ENCODE measurements at places on chromosomes 3 and 15.
A peak's percentile ranks its signal among the peaks of the same experiment; 100 is the strongest.

GRCh38 chr15:66163553-66163952 lies 90.0 kb downstream of the MEGF11 start:
- no peak for DNase-seq

GRCh38 chr3:35597490-35597889 lies 41.8 kb upstream of the ARPP21 start:
- no peak for DNase-seq

- no peak for DNase-seq
Observed at GRCh38 chr3:142549986-142550385, 28.5 kb downstream of the ATR start.

DNA sequence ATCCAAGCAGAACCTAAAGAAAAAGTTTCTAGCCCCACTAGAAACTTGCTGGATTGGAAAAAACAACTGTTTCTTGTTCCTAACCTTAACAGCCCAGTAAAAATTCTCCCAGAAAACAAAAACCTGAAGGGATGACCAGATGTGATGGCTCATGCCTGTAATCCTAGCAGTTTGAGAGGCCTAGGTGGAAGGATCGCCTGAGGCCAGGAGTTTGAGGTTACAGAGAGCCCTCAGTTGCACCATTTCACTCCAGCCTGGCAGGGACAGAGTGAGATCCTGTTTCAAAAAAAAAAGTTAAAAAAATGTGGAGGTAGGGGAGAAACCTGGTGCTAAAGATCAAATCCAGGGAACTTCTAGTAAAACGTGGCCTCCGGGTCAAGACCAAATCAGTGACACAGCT lies 38.6 kb upstream of the RAF1 start:
- no peak for DNase-seq

GRCh38 chr3:152516216-152516615 lies 247.5 kb downstream of the MBNL1 start:
- DNase-seq, result no peak

DNA sequence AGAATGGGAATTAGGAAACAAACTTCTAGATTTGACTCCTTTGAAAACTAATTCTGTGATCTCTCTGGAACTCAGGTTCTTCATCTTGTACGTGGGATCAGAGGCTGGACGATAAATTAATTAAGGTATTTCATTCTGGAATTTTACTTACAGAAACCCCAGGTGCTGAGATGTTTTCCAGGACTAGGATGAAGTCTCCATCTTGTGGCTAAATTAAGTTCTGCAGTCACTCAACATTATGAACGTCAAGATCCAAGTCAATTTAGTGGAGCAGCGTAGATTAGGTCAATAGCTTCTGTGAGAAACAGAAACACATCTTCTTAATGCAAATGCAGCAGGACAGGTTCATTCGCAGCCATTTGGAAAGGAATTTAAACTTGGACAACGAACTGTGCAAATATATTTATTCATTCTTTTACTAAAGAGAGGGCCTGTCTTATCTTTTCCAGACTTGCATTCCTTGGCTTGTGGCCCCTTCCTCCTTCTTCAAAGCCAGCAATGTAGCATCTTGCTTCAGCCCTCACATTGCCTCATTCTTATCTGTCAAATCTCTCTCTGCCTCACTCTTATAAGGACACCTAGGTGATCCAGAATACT lies 26.7 kb upstream of the TMC3 start:
- DNase-seq, result no peak

DNA sequence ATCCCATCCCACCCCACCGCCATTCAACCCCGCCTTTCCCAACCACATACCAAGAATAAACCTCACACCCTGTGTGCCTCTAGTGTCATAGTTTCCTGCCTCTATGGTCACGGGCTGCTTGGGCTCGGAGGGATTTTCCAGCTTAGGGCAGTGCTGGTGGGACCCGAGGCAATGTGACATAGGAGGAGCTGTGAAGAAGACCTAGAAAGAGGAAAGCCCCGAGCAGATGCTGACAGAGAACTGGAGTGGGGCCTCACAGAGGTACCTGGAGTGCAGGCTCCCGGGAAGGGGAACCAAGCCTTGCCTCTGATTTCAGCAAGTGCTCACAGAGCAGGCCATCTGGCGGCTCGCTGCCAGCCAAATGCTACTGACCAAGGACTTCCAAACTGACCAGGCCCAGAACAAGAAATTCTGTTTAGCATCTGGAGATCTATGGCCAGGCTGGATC lies 27.5 kb downstream of the BHLHE40 start:
- DNase-seq, result peak; percentile 62

DNA sequence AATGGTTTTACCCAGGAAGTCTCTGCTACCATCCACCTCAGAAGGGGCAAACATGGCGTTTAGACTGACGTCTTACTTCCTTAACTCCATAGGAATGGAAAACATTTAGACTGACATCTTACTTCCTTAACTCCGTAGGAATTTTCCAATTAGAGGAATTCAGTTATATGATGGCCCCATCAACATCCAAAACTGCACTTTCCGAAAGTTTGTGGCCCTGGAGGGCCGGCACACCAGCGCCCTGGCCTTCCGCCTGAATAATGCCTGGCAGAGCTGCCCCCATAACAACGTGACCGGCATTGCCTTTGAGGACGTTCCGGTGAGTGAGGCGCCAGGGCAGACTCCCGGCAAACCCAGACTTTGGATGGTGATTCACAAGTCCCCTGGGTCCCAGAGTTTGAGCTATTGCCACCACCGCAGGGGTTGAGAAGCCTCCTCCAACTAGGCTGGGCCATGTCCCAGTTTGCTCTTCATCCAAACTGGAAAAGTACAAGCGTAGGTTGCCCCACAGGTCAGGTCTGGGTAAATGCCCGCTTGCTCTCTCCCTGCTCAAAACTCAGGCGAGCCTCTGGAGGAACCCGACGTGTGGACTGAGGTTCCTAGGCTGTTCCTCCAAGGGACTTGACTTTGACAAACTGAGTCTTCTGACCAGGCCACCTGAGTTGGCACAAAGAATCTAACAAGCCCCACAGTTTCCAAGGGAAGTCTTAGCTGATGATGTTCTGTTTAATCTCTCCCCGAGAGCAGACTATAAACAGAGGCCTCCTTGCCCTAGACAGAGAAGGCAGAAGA lies 57.7 kb downstream of the MESD start:
- DNase-seq, result no peak

GRCh38 chr15:72785841-72786240 lies 2.3 kb upstream of the ADPGK start:
- no peak for DNase-seq

GRCh38 chr15:82680200-82681102 lies 29.2 kb downstream of the AP3B2 start:
- peak; percentile 65 for DNase-seq

DNA sequence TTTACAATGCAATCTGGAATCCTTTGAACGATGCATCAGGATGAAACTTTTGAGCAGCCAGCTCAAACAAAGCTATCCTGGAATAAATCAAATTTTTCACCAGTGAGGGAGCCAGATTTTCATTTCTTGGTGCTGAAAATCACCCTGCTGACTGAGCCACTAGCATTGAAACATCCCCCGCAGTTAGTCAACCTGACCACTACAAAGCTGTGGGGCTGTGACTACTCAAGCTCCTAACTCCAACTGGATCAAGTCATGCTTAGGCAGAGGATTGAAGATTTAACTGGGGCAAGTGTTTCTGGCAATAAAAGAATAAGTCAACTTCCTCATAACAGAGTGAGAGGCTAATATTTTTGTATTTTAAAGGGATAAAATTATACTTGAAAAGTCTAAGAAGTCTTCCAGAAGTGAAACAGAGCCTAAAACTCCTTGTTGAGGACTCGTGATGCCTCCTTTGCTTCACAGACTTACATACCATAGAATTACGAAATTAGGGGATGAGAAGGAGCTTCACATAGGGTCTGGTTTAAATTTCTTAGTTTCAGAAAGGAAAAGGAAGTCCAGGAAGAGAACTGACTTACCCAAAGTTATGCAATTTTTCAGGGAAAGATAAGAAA lies 177.8 kb downstream of the SERPINI1 start:
- DNase-seq, result no peak

DNA sequence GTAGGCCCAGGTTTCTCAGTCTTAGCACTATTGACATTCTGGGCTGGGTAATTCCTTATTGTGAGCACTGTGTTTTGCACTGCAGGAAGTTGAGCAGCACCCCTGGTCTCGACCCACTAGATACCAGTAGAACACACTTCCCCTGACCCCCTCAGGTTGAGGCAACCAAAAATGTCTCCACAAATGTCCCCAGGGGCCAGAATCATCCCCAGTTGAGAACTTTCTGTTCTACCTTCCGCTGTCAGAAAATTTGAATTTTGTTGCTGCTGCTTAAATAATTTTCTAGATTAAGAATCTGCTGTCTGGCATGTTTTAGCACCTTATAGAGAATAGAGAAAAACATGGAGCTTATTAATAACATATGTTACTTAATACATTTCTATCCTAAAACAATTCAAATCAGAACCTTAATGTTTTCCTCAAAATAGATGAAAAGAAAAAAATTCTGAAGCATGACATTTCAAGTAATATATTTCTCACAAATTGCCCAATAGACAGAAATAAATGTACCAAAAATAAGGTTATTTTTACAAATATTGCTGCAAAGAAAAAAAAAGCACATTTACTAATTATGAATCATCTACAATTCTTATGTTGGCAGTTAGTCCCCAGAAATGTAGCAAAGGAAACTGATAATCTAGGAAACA lies 13.2 kb upstream of the THRB start:
- DNase-seq, result no peak

GRCh38 chr3:156628836-156629618 lies 45.4 kb upstream of the TIPARP start:
- DNase-seq, result no peak

GRCh38 chr3:35524856-35525255 lies 114.5 kb upstream of the ARPP21 start:
- DNase-seq, result no peak

- DNase-seq, result no peak
Observed at GRCh38 chr15:69436951-69437350, 15.7 kb upstream of the RPLP1 start.

- DNase-seq, result peak; percentile 7
Observed at GRCh38 chr15:96037584-96037983, 292.9 kb upstream of the NR2F2 start.

- DNase-seq, result no peak
Observed at GRCh38 chr3:104911376-104911775, 455.3 kb upstream of the ALCAM start.

GRCh38 chr15:29911705-29912104 lies 89.4 kb upstream of the TJP1 start:
- DNase-seq, result no peak

- no peak for DNase-seq
Observed at GRCh38 chr3:185508335-185508991, 9.6 kb upstream of the TMEM41A start.

GRCh38 chr15:97930230-97930629 lies 30.3 kb upstream of the ARRDC4 start:
- DNase-seq, result no peak

- no peak for DNase-seq
Observed at GRCh38 chr15:31306426-31307269, 20.0 kb upstream of the KLF13 start.

DNA sequence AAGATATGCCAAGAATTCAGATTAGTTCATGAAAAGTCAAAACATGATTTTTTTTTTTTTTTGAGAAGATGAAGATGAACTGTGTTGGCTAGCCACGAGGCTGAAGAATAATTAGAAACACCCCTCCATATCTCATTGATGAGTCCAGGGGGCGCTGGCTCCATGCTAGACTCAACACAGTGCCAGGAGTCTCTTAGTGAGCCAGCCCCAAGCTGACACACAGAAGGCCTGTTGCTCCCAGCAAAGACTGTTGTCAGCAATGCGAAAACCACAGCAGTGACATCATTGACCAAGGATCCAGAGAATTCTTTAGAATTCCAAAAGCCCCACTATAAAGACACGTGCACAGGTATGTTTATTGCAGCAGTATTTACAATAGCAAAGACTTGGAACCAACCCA lies 185.2 kb downstream of the ANXA2 start:
- no peak for DNase-seq

DNA sequence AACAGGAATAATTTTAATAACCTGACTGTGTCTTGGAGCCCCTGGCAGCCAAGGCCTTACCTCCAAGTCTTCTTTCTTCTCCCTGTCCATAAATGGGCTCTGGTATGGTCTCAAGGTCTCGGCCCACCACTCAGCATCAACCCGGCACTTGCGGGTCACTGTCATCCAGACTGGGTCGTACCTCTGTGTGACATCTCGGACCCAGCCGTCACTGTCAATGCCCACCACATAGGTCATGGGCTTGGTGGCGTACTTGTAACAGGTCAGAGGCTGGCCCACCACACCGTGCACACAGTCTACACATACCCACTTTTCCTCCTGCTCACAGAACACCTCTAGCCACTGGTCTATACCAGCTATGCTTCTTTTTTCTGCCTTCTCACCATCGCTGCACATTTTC lies 20.4 kb downstream of the XPC start:
- no peak for DNase-seq

DNA sequence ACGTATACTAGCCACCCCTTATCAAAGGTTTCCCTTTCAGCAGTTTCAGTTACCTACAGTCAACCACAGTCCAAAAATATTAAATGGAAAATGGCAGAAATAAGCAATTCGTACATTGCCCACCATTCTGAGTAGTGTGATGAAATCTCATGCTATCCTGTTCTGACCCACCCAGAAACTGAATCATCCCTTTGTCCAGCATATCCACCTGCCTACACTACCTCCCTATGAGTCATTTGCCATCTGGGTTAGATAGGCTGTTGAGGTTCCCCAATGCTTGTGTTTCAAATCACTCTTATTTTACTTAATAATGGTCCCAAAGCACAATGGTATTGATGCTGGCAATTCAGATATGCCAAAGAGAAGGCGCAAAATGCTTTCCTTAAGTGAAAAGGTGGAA lies 15.3 kb upstream of the PHC3 start:
- DNase-seq, result no peak

DNA sequence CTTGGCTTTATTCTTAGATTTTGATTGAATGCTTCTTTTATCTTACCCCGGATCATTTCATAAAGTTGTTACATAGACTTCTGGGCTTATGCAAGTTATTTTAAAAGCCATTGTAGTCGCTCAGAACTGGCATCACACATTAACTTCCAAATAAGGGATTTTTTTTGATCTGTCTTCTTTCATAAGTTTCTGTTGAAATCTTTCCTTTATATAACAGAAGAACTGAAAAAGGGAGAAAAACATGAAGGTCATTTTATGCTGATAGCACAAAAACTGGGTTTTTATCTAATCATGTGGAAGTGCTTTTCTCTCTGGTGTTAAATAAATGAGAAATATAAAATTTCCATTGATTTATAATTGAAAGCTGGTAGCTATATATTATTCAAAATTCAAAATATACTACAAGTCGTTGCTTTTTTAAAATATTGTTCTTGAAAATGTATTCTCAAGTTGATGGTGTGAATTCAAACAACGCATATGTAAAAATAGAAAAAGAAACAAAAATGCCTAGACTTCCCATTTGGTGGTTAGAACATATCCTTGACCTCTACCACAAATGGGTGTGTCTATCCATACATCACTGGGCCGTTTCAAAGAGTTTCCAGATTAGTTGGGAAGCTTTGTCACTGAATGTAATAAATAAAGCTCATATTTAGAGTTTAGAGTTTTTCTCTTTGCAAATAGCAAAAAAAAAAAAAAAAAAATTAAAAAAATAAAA lies 258.3 kb upstream of the ZPLD1 start:
- DNase-seq, result no peak

DNA sequence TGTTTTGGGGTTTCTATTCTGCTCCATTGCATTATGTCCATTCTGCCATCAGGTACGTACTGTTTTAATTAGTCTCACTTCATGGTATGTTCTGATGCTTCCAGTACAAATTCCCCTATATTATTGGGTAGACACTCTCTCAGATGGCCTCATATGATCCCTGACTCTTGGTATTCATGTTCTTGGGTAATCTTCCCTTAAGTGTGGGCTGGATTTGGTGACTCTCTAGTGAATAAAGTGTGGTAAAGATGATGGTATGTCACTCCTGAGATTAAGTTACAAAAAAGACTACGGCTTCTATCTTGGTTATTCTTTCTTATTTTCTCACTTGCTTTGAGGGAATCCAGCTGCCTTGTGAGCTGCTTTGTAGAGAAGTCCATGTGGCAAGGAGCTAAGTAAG lies 89.6 kb upstream of the TBC1D5 start:
- no peak for DNase-seq

Measured in T-helper 1 cell (primary cell).